Activated T-helper 1 cell treated with Interleukin-2 at 50 U/mL for 16 hours (primary cell): ENCODE measurements at places on chromosomes 6 and 20.
A peak's percentile ranks its signal among the peaks of the same experiment; 100 is the strongest.

DNA sequence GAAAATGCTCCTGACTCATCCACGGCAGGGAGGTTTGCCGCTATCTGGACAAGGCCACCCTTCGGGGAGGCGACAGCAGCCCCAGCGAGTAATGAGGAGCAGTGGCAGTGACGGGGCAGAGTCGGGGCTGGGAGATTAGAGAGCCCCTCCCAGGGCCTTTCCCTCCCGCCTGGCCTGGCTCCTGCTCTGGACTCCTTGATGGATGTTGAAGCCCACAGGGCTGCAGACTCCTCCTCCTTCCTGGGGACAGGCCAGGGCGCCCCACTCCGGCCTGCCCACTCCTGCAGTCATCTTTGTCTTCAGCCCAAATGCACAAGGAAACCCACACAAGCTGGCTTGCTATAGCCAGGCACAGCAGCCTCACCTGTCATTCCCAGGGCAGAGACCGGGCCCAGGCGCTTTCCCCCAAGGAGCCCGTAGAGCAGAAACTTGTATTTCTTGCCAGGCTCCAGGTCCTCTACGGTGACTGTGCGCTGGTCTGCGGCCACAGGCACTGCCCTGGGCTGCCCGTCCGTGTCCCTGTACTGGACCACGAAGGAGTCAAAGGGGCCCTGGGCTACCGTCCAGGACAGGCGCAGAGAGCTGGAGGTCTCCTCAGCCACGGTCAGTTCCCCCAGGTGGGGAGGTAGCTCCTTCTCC, 7.7 kb downstream of the CYP21A2 start:
- DNase-seq: no peak

DNA sequence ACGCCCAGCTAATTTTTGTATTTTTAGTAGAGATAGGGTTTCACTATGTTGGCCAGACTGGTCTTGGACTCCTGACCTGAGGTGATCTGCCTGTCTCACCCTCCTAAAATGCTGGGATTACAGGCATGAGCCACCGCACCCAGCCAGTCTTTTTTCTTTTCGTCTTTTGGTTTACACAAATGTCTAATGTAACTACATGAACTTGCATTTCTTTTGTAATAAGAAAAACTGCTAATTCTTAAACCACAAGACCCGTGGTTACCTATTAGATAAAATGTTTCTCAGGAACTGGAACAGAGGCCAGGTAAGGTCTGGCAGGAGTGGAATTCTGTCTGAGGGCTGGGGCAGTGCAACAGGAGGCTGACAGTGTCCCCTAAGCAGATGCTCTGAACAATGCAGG, 32.7 kb upstream of the GSTA3 start:
- DNase-seq: no peak

DNA sequence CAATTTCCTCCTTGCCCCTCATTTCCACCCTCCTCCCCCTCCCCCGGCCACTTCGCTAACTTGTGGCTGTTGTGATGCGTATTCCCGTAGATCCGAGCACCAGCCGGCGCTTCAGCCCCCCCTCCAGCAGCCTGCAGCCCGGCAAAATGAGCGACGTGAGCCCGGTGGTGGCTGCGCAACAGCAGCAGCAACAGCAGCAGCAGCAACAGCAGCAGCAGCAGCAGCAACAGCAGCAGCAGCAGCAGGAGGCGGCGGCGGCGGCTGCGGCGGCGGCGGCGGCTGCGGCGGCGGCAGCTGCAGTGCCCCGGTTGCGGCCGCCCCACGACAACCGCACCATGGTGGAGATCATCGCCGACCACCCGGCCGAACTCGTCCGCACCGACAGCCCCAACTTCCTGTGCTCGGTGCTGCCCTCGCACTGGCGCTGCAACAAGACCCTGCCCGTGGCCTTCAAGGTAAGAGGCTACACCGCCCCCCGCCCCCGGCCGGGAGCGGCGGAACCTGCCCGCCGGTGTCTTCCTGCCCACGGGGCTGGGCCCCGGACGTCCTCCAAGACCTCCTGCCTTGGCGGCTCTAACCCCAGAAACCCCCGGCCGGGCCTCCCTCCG, 44.9 kb upstream of the SUPT3H start:
- DNase-seq: peak; percentile 43

DNA sequence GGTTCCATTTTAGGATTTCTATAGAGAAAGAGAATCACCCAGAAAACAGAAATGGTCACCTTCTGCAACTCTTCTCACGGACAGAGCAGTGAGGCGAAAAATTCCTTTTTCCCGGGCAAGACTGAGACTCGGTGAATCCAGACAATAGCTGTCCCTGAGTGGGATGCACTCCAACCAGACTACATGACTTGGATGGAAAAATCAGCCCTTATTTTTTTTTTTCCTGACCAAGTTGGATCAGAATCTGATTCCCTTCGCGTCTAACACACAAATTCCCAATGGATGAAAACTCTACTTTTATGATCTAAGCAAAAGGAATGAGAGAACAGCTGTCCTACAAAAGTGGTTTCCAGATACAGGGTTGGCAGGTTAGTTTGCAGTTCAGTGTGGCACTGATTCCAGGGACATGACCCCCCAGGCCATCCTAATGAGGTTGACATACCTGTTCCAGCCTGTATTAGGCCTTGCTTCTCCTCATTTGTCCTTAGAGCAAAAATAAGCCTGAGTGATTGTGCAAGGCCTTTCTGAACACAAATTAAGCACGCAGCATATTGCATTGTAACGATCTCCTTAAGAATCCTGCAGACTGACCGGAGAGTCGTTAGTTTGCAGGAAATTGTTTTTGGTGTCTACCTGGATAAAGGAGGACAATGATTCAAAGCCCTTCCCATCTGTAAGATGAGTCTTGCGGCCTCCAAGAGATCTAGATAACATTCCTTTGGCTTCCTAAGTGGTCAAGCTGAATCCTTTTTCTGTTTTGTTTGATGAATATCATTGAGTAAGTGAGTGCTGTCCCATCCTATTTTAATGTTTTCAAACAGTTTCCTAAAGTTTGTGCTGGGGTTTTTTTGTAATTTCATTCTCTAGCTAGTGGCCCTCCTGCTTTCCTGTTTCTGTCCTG, 1.5 kb upstream of the NEDD9 start:
- no peak for DNase-seq

DNA sequence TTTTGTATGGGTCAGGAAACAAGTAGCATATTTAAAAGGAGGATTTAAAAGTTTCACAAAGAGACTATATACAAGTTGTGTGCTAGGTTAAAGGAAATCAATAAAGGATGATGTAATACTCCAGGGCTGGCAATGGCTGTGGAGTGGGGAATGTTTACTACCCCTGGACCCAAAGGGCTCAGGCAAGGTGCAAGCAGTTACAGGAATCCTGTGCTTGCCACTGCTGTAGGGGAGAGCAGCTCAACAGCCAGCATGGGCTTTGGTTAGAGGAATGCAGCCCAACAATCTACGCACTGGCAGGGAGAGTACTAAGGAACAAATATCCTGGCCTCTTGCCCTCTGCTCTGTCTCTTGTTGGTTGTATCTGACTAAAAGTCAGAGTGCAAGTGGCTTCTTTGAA, 1642.2 kb downstream of the KHDRBS2 start:
- DNase-seq: no peak

GRCh38 chr20:3681931-3682781, at the start of gene ADAM33:
TSS of gene ADAM33 (minus strand) at chr20:3682010. CDS start at chr20:3682004, 6 bp downstream.
- no peak for DNase-seq

DNA sequence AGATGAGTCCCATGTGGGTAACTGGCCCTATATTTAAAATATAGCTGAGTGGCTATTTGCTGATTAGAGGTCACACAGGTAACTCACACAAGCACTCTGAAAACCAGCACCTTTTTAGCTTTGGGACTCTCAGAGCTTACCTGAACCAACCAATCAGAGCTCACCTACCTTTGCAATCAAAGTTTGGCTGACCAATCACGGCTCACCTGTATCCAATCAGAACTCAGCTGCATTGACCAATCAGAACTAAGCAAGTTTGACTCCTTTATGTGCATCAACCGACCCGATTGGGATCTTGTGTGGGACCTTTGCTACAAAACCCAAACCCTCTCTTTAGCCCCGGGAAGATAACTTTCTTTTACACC, 106.8 kb upstream of the NXT1 start:
- DNase-seq: no peak

DNA sequence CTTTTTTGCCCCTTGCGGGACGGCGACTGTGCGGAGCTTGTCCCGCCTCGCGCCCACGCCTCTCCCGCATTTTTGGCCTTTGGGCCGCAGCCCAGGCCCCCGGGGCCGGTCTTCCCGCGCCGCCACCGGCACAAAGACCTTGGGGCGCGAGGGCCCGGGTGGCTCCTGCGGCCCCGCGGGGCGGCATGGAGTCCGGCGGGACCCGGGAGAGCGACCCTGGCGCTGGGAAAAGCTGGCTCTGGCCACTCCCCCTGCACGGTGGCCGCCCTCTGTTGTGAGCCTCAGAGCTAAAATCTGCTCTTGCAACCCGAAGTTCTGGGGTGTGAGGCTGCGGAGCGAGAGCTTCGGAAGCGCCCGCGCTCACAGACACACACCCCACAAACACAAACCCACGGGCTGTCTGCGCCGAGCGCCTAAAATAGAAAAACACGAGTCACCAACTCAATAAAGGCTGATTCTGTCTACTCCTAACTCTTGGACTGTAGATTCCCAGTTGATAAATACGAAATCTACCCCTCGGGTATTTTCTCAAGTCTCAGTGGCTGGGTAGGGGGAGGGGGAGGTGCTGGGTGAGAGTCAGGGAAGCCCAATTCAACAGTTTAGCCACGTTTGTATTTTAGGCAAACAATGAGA, 496 bp upstream of the BEND3 start:
- no peak for DNase-seq

DNA sequence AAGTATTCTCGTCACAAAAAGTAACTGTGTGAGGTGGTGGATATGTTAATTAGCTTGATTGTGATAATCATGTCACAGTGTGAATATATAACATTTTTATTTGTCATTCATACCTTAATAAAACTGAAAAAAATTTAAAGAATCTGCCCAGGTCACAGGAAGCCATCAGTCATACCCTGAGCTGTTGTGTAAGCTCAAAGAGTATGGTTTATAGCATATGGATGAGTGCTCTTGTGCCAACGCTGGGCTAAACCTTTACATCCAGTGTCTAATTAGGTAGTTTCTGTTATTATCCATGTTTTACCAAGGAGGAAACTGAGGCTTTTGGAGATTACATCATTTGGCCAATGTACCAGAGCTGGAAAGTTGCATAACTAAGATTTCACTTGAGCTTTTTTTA, 11.4 kb downstream of the PKIG start:
- DNase-seq: no peak

GRCh38 chr20:37384683-37385174, 38.8 kb downstream of the SRC start:
- peak; percentile 72 for DNase-seq

DNA sequence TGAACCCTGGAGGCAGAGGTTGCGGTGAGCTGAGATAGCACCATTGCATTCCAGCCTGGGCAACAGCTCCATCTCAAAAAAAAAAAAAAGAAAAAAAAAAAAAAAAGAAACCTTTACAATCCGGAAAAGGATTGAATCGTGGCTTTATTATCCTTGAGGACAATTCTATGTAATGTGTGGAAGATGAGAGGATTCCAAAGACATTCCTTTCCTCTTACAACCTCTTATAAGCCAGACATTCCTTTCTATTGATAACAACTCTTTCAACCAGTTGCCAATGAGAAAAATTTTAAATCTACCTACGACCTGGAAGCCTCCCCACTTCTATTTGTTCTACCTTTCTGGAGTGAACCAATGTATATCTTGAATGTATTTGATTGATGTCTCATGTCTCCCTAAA, 91.2 kb upstream of the EEF1E1 start:
- no peak for DNase-seq

DNA sequence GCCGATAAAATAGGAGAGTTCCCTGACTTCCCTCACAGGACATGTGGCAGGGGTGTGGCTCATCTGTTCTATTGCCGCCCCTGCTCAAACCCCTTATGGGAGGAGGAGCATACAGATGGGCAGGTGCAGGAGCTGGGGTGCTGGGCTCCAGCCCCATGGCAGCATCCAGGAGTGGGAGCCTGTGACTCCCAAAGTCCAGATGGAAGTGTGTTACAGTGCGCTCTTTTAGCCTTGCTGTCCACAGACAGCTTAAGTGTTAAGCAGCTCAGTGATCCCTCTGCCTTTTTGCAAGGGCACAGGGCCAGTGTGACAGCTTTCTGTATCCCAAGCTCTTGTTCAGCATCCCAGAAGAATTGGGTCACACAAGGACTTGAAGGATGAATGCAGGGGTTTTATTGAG, 212.3 kb upstream of the MYLIP start:
- no peak for DNase-seq

DNA sequence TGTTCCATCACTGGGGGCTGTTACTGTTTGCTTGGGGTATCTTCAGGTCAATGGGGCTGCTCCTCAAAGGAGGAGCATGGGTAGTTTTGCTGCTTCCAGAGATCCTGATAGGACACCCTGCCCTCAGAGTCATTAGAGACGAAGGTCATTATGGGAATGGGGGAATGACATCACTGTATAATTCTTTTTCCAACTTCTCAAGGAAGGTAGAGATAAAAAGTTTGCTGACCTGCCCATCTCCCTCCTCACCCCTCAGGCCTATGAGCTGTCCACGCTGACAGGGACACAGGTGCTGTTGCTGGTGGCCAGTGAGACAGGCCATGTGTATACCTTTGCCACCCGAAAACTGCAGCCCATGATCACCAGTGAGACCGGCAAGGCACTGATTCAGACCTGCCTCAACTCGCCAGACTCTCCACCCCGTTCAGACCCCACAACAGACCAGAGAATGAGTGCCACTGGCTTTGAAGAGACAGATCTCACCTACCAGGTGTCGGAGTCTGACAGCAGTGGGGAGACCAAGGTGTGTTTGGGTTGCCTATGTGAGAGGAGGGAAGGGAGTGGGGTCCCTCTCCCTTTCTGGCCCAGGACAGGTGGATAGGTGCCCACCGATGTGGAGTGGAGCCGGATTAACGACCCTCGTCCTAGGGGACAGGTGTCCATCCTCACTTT, 2.7 kb downstream of the SRF start:
- no peak for DNase-seq

- no peak for DNase-seq
These were observed 232.9 kb downstream of the SYNE1 start for GRCh38 chr6:152404086-152404857.

GRCh38 chr20:35303382-35303734, 11.1 kb upstream of the FAM83C start:
- no peak for DNase-seq

GRCh38 chr20:9507544-9508239, 6.7 kb upstream of the LAMP5 start:
- no peak for DNase-seq

DNA sequence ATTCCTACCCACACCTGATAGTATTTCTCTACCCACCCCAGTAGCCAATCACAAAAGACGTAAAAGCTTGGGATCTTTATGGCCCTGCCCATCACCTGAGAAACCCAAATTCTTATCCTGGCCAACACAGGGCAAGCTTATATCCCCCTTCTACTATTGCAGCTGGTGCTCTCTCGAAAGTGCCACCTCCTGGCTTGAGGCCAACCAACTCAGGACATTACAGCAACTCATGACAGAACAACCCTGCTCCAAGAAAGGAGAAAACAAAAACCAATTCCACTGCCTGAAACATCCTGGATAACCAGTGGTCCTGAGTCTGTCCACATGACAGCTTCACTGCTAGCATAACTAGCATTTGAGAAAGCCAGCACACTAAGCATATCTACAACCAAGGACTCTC, 97.9 kb downstream of the CFAP61 start:
- no peak for DNase-seq
